ENCODE measurements at places on chromosomes 3 and 15. TPM values are rescaled to one million over a fixed set of nuclear protein-coding genes. Genes with fewer than 3 reads are reported as not detected.
A peak's percentile ranks its signal among the peaks of the same experiment; 100 is the strongest.

The HHLA2 gene
- 2.2 TPM for total RNA-seq

DNA sequence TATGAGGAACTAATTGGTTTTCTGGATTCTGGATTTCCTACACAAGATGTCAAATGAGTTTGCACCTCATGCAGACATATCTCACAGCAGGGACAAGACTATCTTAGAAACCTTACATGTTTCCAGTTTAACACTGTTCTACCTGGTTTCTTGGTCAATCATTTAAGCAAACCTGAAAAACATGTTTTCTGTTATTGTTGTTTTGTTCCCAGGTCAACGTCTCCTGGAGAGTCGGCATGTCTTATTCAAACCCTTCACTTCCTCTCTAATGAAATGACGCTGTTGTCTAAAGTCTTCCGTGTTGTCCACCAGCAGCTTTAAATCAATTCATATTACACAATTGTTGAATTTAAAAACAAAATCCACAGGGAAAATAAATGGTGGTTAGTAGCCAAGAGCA lies 150.9 kb downstream of the CNTN3 start:
- H3K27me3 ChIP-seq: no peaks in the 10 kb centered on the region
- no peaks in the 10 kb centered on the region for H3K4me1 ChIP-seq
- no peak overlapping the region for H3K4me3 ChIP-seq
- no peak for DNase-seq
- H3K36me3 ChIP-seq: no peaks in the 10 kb centered on the region
- no peak overlapping the region for H3K27ac ChIP-seq

DNA sequence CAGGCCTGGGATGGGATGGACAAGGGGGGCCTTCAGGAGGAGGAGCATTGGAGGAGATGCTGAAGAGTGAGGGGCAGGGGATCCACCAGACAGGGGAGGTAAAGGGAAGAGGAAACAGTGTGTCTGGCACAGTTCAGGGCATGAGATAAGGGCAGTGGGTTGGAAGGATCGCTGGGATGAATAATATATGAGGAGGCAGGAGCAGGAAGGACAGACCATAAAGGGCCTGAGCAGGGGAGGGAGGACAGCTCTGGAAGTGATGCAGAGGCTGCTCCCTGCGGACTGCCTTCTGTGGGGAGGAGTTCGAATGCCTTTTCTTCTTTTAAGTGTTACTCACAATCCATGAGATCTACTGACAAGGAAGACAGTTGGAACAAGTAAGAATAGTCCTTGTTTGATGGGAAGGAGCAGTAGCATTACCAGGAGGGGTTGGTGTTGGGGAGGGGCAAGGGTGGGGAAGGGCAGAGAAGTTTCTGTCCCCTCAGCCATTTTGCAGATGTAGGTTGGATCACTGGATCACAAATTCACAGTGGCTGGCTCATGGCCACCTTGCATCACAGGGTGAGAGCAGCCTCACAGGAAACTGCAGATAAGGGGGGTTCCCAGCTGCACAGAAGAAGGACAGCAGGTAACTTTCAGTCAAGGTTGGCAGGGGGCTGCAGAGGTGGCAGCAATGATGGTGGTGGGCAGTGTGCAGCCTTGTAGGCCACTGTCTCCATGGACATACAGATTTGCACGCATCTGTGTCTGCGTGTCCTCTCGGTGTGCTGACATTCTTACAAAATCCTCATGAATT lies 91.9 kb upstream of the SNRPN start:
- H3K4me1 ChIP-seq: no peaks in the 10 kb centered on the region
- no peaks in the 10 kb centered on the region for H3K36me3 ChIP-seq
- DNase-seq: no peak
- H3K27ac ChIP-seq: no peak overlapping the region
- H3K4me3 ChIP-seq: no peak overlapping the region

- H3K4me1 ChIP-seq: peaks cover 66% of the 10 kb centered on the region
- peak overlapping the region; percentile 86 for H3K27ac ChIP-seq
- H3K36me3 ChIP-seq: peaks cover 32% of the 10 kb centered on the region
- no peaks in the 10 kb centered on the region for H3K27me3 ChIP-seq
- peak overlapping the region; percentile 79 for H3K4me3 ChIP-seq
Observed at GRCh38 chr15:51731549-51732267, 5.7 kb downstream of the LYSMD2 start.

DNA sequence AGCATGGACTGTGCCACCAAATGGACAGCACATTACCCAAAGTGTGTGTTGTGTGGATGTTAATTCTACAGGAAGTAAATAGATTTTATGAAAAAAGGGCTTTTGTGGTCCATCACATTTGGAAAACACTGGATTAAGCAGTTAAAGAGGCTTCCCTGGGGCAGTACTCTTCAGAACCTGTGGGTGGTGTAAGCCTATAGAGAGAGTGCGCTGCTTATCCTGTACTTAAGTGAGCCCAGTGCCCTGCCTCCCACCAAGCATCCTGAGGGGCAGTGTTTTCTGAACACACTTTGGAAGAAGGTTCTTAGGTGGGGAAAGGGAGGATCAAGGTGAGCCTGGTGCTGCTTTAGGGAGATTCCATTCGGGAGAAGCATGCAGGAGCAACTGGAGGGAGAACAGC lies 10.9 kb downstream of the TTLL3 start:
- no peak overlapping the region for H3K4me3 ChIP-seq
- peaks cover 12% of the 10 kb centered on the region for H3K36me3 ChIP-seq
- H3K27ac ChIP-seq: no peak overlapping the region
- no peaks in the 10 kb centered on the region for H3K27me3 ChIP-seq

The C2CD4A gene
- 0.05 TPM for total RNA-seq

The HHATL gene
- total RNA-seq: not detected
